ENCODE measurements at places on chromosomes 7 and 10.
A peak's percentile ranks its signal among the peaks of the same experiment; 100 is the strongest.

GRCh38 chr7:55369427-55370400 is 4.6 kb downstream of the LANCL2 start:
- no peak for DNase-seq

DNA sequence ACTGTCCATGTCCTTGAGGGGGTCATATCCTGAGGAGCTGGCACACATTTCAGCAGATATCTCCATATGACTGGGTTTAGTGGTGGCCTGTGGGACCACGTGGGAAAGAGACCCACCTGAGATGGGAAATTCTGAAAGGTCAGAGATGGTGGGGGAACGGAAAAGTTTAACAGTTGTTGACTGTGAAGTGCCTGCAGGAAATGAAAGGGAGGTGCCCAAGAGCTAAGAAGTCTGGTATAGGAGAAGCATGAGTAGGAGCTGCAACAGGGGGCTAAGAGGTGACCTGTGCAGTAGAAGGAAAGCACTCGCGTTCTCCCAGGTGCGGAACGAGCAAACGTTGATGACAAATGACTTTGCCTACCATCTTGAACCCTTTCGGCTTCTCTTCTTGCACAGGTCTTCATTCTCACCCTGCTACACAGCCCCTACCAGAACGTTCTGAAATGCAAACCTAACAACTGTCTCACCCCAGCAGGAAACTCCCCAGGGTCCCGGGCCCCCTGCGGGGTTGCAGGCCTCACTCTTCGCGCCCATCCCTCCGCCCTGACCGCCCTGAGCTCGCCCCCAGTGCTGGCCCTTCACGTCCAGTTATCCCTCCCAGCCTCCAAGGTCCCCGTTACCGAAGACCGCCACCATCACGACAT is 9.8 kb upstream of the FXYD4 start:
- DNase-seq = no peak

DNA sequence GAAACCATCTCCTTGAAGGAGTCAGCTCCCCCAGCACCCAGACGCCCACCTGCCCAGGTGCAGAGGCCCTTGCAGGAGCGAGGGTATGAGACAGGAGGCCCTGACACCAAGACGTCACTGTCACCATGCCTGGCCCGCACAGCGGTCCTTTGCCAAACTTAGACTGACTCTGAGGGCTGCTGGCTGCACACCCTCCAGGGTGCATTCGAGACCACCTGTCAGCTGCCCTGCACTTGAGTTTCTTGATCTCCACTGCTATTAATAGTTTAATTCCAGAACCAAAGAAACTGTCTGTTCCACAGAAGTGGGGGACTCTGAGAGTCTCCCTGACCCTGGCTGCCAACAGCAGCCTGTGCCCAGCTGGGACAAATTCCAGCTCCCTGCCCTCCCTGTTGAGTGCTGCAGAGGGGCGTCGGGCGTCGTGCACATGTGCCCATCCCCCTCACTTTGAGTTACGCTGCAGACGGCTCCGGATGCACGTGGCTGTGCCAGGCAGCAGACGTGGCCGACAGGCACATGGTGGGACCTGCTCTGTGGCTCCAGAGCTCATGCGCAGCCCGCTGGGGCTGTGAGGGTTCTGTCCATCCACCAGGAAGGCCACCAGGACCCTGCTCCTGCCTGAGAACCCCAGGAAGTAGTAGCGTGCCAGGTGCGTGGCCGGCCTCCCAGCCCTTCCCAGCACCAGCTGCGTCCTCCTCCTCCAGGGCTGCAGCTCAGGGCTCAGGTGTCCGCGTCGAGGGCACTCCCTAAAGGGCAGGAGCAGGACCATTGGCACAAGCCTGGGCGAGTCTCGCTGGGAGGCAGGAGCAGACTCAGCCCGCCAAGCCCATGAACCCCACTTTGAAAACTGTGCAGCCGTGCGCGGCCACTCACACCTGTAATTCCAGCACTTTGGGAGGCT is 24.8 kb downstream of the ELFN1 start:
- no peak for DNase-seq

DNA sequence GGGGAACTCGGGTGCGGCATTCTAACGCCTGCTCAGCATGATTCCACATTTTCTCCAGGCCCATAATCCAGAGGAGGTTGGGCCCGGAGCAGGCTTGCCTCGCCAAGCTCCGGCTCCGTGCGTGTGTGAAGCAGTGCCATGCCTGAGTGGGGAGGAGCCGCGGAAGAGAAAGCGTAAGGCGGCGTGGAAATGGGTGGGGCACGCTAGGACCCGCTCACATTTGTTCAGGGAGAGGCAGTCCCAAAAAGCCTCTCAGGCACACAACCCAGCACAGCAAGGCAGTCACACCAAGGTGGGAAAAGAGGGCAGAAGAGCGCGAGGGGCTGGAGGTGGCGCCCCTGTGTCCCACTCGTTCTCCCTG is 695 bp upstream of the VDAC2 start:
- peak; percentile 62 for DNase-seq

- DNase-seq = no peak
These were observed 3.0 kb downstream of the NAMPT start for GRCh38 chr7:106281585-106282318.

DNA sequence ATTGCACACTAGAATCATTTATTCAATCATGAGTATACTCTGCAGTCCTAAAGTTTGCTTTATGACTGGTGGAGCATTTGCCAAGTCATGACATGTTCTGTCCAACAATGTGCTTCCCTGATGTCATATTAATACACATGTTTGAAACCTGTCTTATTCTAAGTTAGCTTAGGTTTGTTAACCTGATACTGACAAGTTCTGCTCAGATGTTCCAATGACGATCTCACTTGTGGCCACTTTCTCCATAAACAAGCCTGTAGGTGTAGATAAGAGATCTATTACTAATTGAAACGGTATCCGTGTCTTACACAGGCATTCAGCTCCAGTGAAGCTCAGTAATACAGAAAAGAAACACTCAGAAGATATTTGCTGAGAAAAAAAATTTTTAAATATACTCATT is 64.9 kb downstream of the GPR37 start:
- no peak for DNase-seq

GRCh38 chr10:87524296-87524695 is 19.6 kb downstream of the MINPP1 start:
- DNase-seq = no peak

GRCh38 chr10:127949831-127950230 is 42.9 kb downstream of the PTPRE start:
- DNase-seq = no peak

GRCh38 chr7:7100432-7100849 is 81.9 kb upstream of the C1GALT1 start:
- no peak for DNase-seq

- DNase-seq = no peak
These were observed 159.2 kb downstream of the KCNMA1 start for GRCh38 chr10:77478247-77478961.

DNA sequence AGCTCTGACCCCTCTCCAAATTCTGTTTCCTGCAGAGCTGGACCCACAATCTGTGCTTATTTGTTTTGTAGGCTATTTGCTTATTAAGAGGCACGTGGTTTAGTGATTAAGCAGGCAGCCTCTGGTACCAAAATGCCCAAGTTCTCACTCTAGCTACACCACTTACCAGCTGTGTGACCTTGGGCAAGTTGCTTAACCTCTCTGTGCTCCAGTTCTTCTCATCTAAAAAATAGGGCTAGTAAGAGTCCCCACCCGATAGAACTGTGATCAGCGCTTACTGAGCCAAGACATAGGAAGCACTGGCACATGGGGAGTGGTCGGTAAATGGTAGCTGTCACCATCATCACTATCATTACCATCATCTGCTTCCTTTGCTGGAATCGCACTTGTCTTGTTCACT is 20.8 kb downstream of the C10orf105 start:
- DNase-seq = no peak

- DNase-seq = no peak
These were observed 289.0 kb downstream of the TWIST1 start for GRCh38 chr7:18828260-18828993.

DNA sequence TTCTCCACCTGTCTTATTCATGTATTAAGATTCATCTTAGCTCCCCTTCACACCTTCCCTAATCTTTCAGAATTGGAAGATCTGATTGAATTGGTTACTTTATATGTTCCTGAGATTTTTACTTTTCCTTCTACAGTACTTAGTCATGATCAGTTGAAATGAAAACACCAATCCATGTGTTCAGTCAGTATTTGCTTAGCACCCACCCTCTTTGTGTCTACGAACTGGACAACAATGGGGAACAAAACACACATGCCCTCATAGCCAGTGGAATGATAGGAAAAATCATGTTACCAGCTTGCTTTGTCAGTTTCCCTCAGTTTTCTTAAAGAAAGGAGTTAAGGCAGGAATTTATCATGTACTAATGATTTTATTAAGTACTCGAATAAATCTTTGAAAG is 2.0 kb downstream of the MASTL start:
- DNase-seq = no peak

DNA sequence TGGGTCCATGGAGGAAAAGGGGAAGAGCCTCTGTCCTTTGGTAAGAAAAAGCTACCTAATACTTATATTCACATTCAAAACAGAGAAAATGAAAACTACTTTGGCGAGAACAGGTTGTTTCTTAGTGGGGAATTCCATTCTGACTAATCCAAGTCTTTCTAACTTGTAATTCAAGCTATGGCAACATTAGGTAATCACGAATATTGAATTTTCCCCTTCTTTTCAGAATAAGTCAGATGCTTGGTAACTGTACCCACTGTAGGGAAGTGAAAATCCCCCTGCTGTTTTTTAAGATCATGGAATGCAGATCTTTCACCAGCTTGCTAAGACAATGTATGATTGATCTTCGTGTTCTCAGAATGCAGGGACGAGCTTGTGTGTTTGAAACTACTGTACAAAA is 384.4 kb downstream of the TCERG1L start:
- DNase-seq = no peak

DNA sequence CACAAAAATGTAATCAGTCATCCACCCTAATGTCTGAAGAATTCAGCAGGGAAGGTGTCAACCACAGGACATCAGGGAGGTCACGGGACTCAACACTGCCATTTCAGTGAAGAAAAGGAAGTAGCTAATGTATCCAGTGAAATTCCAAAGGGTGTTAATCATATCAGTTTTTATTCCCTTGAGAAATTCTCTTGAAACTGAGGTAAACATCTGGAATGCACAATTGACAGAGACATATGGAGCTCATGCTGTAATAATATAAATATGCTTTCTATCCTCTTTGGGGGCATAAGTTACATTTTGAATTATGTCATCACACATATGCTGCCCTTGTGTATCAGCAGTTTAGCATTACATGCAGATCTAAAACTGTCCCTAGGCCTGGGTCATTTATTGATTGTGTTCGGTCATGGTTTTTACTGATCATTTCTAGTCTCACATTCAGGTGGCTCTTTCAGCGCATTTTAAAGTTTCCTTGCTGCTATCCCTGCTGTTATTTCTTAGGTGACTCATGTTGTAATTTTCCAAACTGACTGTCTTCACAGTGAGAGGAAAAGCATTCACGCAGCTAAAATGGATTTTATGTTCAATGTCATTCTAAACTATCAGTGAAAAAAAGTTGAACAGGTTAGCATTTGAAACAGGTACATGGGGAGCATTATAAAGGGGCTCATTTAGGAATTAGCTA is 273.9 kb downstream of the TSPAN12 start:
- DNase-seq = no peak

- DNase-seq = no peak
These were observed at the start of gene C7orf33 for GRCh38 chr7:148590471-148590870. Gene C7orf33 (plus strand): TSS chr7:148590766. CDS start chr7:148590926, 160 bp downstream.

DNA sequence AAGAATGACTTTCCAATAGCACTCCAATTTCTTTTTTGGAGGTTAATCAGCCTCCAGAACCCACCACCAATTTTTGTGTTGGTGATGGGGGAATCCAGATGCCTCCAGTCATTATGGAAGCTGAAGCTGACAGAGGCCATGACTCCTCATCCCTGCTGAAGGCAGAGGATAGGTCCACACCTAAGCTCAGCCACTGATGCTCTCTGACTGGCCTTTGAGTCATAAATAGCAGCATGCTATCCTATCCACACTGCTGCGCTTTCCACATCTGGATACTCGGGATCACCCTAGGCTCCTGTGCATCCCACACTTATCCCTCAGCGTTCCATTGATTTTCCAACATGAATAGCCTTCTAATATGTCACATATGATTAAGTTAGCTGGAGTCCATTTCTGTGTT is 124.2 kb downstream of the TES start:
- DNase-seq = no peak

All from amygdala (tissue), 56 donors.